ENCODE measurements at places on chromosomes 2 and 18.
A peak's percentile ranks its signal among the peaks of the same experiment; 100 is the strongest.

DNA sequence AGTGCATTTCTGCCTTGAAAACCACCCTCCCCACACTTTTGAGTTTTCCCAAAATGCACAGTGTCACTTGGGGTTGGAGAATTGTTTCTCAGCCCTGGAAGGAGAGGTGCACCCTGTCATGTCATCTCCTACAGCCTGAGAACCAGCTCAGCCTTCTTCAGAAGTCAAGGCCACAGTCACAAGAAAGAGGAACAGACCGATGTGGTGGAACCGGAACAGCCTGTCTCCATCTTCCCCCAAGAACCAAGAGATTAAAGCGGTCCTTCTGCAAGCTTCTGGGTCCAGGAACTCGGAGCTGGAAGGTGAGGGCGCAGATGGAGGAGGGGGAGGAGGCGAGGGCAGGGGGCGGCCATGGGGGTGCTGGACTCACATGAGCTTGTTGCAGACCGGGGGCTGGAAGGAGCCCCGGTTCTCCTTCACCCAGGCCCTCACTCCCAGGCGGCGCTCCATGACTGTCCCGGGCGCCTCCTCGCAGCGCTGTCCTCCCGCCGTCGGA lies 248 bp downstream of the HAAO start:
- no peak for DNase-seq

DNA sequence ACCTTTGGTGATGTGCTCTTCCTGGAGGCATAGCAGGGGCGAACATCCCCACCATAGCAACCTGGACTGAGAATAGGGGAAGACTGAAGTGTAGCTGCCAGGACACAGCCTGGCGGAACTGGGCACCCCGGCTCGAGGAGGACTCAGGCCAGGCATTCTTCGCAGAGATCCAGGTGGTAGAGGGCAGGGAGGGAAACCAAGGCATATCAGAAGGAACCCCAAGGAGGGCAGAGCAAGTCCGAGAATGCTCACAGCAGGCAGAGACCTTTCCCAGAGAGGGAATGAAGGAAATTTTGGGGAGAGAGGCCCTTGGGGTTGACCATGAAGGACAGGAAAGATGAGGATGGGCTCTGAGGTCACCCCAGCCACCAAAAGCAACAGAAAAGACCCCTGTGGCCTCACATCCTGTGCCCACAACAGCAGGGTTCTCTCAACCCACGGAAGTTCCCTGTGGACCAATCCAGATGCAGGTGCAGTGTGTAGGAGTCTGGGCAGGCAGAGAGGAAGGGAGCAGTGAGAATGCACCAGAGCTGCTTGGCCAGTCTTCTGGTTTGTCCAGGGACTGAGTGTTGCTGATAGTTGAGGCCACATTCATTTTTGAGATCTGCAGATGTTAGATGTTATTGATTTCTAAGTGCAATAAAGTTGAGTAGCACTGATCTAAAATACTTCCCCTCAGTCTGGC lies 136.9 kb downstream of the PXDN start:
- no peak for DNase-seq

DNA sequence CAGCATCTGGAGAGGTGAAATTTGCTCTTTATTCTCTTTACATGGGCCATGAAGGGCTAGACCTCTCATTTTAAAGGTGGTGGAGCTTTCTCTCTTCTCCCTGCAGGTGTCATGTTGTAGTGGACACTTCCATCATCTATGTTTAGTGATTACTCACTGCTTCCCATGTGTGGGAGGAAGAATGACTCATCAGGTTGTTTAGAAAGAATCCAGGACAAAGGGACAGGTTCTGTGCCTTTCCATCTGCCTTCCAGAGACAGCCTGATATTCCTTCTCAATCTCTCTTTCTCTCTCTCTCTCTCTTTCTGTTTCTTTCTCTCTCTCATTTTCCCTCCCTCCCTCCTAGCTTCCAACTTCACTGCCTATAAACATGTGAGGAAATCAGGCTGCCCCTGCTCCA lies 38.7 kb downstream of the SCG2 start:
- DNase-seq: no peak

DNA sequence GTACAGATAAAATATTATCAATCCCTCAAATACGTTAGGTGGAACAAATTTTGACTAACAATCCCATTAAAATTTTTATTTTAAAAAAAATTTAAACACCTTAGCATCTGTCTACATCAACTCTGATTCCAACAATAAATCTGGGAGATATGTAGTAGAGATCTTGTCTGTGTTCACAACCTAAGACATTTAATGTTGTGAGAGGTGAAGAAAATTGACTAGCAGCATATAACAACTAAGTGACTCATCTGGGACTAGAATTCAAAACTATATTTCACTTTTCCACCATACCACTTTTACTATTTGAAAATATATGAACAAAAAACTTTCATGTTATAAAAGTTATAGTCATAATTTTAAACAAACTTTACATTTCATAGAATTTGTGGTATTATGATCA lies 97.9 kb downstream of the ATAD2B start:
- DNase-seq: no peak

GRCh38 chr2:220279840-220280239 lies 652.4 kb downstream of the SLC4A3 start:
- DNase-seq: no peak

DNA sequence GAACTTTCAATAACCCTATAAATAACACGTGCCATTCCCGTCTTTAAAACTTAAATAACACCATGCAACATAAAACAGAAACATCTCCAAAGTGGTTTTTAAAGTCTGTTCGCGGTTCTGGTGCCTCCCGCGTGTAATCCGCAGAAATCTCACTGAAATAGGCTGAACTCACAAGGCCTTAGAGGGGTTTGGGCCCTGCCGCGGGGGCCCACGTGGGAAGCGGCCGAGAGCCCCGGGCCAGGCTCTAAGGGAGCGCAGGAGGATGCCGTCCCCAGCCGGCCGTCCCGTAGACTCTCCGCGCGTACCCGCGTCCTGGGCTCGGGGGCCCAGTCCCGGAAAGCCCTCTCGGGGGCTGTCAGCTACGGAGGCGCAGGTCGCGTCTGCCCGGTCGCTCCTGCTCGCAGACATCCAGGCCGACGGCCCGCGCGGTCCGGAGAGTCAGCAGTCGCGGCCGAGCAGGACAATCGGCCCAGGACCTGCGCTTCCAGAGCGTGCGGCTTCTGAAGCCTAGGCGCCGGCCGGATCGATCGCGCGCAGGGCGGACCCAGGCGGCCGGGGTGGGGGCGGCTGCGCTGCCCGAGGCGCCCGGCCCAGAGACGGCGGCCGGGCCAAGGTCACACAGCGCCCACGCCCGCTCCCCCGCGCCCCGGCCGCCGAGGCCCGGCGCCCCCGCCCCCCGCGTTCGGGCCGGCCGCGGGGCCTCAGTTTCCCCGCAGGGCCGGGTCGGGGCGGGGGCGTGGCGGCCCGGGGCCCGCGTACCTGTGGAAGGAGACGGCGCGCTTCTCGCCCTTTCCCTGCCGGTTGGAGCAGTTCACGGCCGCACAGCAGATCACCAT lies 558 bp downstream of the THAP4 start:
- no peak for DNase-seq

DNA sequence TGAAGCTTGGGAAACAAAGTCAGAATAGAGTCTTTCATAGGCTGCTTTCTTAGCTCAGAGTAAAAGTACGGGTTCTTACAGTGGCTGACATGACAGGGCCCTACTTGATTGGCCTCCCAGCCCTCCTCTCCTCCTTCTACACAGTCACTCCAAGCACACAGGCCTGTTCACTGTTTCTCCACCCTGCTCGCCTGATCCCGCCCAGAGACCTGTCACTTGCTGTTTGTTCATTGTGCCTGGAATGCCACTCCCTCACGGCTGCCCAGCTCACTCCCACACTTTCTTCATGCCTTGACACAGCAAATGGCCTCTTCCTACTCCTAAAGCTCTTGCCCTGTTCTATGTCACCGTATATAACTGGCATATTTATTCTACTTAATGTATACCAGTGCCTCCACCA lies 104.8 kb downstream of the MAP4K4 start:
- DNase-seq: no peak

- no peak for DNase-seq
Measured at GRCh38 chr2:21757805-21758430, 634.1 kb downstream of the TDRD15 start.

DNA sequence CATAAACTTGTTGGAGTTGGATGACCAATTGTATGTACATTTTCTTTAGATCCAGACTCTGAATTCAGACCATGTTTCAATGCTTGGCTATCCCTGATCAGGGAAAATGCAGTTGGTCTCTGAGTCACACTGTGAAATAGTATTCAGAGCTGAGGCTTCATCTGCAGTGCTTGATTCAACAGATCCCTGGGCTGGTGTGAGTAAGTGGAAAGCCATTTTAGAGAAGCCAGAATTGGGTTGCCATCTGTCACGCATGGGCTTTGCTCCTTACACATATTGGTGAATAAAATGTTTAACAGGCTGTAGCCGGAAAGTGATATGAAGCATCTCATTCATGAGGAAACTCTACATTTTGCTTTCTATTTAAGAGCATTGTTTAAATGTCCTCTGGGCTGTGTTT lies 50.0 kb upstream of the ACYP2 start:
- peak; percentile 27 for DNase-seq

DNA sequence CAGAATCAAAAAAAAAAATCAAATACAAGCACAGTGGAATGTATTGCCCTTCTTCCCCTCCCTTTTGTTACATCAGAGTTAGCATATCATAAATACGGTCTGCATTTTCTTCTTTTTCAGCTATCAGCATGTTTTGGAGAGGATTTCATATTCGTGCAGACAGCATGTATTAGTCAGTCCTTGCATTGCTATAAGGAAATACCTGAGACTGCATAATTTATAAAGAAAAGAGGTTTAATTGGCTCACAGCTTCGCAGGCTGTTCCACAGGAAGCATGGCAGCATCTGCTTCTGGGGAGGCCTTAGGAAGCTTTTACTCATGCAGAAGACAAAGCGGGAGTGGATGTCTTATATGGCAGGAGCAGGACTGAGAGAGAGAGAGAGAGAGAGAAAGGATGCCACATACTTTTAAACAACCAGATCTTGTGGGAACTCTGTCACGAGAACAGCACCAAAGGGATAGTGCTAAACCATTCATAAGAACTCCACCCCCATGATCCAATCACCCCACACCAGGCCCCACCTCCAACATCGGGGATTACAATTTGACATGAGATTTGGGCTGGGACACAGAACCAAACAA lies 8.9 kb downstream of the IL1B start:
- DNase-seq: no peak

GRCh38 chr2:196205011-196205766 lies 33.8 kb upstream of the STK17B start:
- no peak for DNase-seq

DNA sequence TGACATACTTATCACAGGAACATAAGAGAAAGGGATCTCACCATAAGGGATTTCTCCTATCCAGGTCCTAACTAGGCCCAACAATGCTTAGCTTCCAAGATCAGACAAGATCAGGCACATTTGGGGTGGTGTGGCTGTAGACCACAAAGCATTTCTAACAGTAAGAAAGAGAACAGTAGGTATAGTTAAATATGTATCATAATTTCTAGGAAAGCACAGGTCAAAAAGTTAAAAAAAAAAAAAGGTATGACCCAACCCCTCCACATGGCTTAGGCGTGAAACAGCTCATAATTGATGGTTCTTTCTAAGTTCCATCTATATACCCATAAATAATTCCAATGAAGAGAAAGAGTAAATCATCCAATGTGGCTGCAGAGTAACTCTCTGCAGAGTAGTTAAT lies 6.9 kb downstream of the PRKD3 start:
- DNase-seq: no peak

DNA sequence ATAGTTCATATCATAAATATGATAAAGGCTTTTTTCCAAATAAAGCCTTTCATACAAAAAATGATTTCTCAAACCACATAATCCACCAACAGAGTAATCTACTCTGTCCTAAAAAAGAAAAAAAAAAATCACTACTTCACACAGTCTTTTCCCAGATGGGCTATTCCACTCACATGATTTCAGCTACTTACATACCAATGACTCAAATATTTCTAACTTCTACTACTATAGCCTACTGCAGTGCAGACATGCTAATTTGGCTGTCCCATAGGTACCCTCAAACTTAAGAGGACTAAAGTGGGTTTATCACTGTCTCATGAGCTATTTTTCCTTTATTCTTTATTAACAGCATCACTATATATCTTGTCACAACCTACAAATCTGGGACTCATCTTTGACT lies 57.4 kb downstream of the SLC66A3 start:
- no peak for DNase-seq

DNA sequence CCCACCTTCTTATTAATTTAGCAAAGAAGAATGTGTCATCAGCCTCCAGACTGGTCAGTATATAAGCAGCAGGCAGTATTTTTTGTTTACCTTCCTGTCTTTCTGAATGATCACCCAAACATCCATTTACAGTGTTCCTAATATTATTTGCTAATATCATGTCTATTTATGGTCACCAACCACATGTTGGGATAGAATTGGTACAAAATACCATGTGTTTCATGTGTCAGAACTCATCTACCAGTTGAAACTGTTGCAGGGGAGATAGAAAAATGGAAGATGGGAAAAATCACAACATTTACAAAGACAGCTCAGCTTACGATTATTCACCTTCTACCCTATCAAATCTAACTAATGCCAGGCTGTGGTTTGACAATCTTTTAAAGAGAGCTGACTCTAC lies 66.2 kb downstream of the ANKRD44 start:
- DNase-seq: no peak

- no peak for DNase-seq
Measured at GRCh38 chr18:48006415-48007175, 76.1 kb upstream of the SMAD2 start.

GRCh38 chr2:126736133-126736874 lies 80.3 kb downstream of the GYPC start:
- DNase-seq: no peak

GRCh38 chr2:64989126-64989981 lies at the start of gene SLC1A4:
Gene SLC1A4, plus strand, starts transcription at chr2:64989399. Its CDS starts 245 bp downstream, at chr2:64989644.
- peak; percentile 86 for DNase-seq

GRCh38 chr2:232884001-232884421 lies 13.9 kb downstream of the SNORC start:
- DNase-seq: no peak

DNA sequence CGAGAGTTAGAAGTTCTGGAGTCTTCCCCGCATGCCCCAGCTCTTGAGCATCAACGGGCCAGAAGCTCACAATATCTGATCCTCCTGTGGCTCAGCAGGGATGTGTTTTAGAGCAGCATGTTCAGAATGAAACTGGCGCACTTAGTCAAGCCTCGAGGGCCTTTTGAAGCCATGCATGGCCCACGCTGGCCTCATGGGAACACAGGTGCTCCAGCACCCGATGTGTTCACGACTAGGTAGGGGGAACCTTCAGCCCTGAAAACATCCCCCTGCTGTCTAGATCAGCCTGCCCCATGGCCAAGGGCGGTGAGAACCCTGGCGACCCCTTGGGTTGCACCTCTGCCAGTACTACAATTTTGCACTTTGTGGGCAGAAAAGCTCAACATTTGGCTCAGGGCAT lies 32.8 kb downstream of the MSH6 start:
- no peak for DNase-seq

GRCh38 chr2:100870652-100871531 lies 51.0 kb downstream of the NPAS2 start:
- DNase-seq: no peak

All from NCI-H524 (cell line).